A549 treated with Mapracorat at 1 μM for 4 hours (cell line): ENCODE measurements at places on chromosomes 2 and 18. TPM values are rescaled to one million over a fixed set of nuclear protein-coding genes. Genes with fewer than 3 reads are reported as not detected.

Gene NAT8
- total RNA-seq, result not detected in 5 replicates

Gene KCNG2
- total RNA-seq, result not detected in 5 replicates

Gene TTN
- under 0.01 TPM in 4 of 5 replicates, not detected in the other for total RNA-seq

Gene SERPINB8
- total RNA-seq, result 8.2 to 13.2 TPM (median 10.5 TPM) in 5 replicates

Gene FAM161A
- total RNA-seq, result 6.4 to 8.2 TPM (median 7.6 TPM) in 5 replicates

Gene NT5DC4
- total RNA-seq, result not detected in 5 replicates

Gene SP5
- 0.06 TPM in 1 of 5 replicates, not detected in the others for total RNA-seq

Gene AGXT
- not detected in 5 replicates for total RNA-seq

Gene SERPINB2
- total RNA-seq, result not detected in 5 replicates

Gene TFCP2L1
- 14.5 to 18.6 TPM (median 17.4 TPM) in 5 replicates for total RNA-seq

Gene CTDP1
- total RNA-seq, result 12.9 to 17.1 TPM (median 16.4 TPM) in 5 replicates

Gene CNDP1
- not detected in 5 replicates for total RNA-seq

Gene CFLAR
- 77.6 to 109 TPM (median 97.5 TPM) in 5 replicates for total RNA-seq

Gene GULP1
- 25.8 to 41.3 TPM (median 29.9 TPM) in 5 replicates for total RNA-seq

Gene CAPN14
- 0.03 to 0.05 TPM in 2 of 5 replicates, not detected in the others for total RNA-seq

Gene ZNF24
- 10.0 to 14.0 TPM (median 11.3 TPM) in 5 replicates for total RNA-seq

Gene FZD7
- 5.2 to 7.3 TPM (median 6.4 TPM) in 5 replicates for total RNA-seq

Gene PTPRM
- total RNA-seq, result 29.2 to 35.4 TPM (median 32.0 TPM) in 5 replicates

Gene SMAD7
- total RNA-seq, result 19.4 to 22.9 TPM (median 20.4 TPM) in 5 replicates

Gene CCDC74B
- 5.7 to 7.3 TPM (median 6.1 TPM) in 5 replicates for total RNA-seq

Gene CCL20
- 4.2 to 9.2 TPM (median 6.9 TPM) in 5 replicates for total RNA-seq

Gene RBM45
- 10.3 to 14.0 TPM (median 12.7 TPM) in 5 replicates for total RNA-seq

Gene TNFRSF11A
- 4.8 to 9.7 TPM (median 8.3 TPM) in 5 replicates for total RNA-seq

Gene PRKRA
- 28.3 to 35.8 TPM (median 30.9 TPM) in 5 replicates for total RNA-seq

Gene ANKRD36C
- total RNA-seq, result 3.0 to 6.9 TPM (median 4.2 TPM) in 5 replicates

Gene TYW5
- total RNA-seq, result 6.4 to 8.3 TPM (median 6.7 TPM) in 5 replicates

Gene AQP12A
- total RNA-seq, result not detected in 5 replicates

Gene CPO
- 0.11 to 0.13 TPM in 2 of 5 replicates, not detected in the others for total RNA-seq

Gene TRIB2
- 0.29 to 0.91 TPM (median 0.41 TPM) in 5 replicates for total RNA-seq

Gene ZBTB7C
- 0.09 to 0.21 TPM (median 0.17 TPM) in 5 replicates for total RNA-seq

Gene OSR1
- 6.4 to 10.3 TPM (median 6.6 TPM) in 5 replicates for total RNA-seq

Gene NIFK
- 59.5 to 75.2 TPM (median 67.8 TPM) in 5 replicates for total RNA-seq

Gene TUBB8B
- total RNA-seq, result 0.18 TPM in 1 of 5 replicates, not detected in the others

Gene LIPG
- 0.16 to 0.41 TPM (median 0.21 TPM) in 5 replicates for total RNA-seq

Gene EFHD1
- 4.0 to 5.0 TPM (median 4.2 TPM) in 5 replicates for total RNA-seq

Gene RIT2
- not detected in 5 replicates for total RNA-seq

Gene FMNL2
- total RNA-seq, result 24.5 to 30.9 TPM (median 28.6 TPM) in 5 replicates

Gene DSG4
- total RNA-seq, result not detected in 5 replicates

Gene CCDC142
- total RNA-seq, result 11.6 to 16.5 TPM (median 14.2 TPM) in 5 replicates

Gene PSMD1
- 107 to 114 TPM (median 112 TPM) in 5 replicates for total RNA-seq

Gene FSIP2
- total RNA-seq, result not detected in 5 replicates

Gene SLC23A3
- 0.59 to 1.1 TPM (median 0.86 TPM) in 5 replicates for total RNA-seq

Gene DLGAP1
- total RNA-seq, result 0.03 TPM in 1 of 5 replicates, not detected in the others

Gene ALPP
- 5.1 to 7.2 TPM (median 6.8 TPM) in 5 replicates for total RNA-seq

Gene UGT1A1
- total RNA-seq, result 0.39 to 0.78 TPM (median 0.60 TPM) in 5 replicates

Gene EDAR
- 0.03 to 0.12 TPM (median 0.05 TPM) in 3 of 5 replicates, not detected in the others for total RNA-seq

Gene REG3G
- not detected in 5 replicates for total RNA-seq

Gene NAB1
- 27.8 to 39.3 TPM (median 36.6 TPM) in 5 replicates for total RNA-seq

Gene AFF3
- 0.01 to 0.08 TPM (median 0.08 TPM) in 3 of 5 replicates, not detected in the others for total RNA-seq

Gene PLCL1
- not detected in 5 replicates for total RNA-seq

Gene ASB18
- not detected in 5 replicates for total RNA-seq

Gene SP100
- 23.5 to 30.4 TPM (median 27.5 TPM) in 5 replicates for total RNA-seq

Gene KIAA2012
- not detected in 5 replicates for total RNA-seq

Gene SLC11A1
- 0.11 to 0.26 TPM (median 0.15 TPM) in 5 replicates for total RNA-seq

Gene LAMA1
- total RNA-seq, result 0.03 to 0.45 TPM (median 0.06 TPM) in 5 replicates

Gene BOLL
- not detected in 5 replicates for total RNA-seq

Gene TIMM21
- total RNA-seq, result 51.3 to 65.7 TPM (median 57.4 TPM) in 5 replicates

Gene EFR3B
- 10.0 to 10.5 TPM (median 10.3 TPM) in 5 replicates for total RNA-seq
